ENCODE measurements at places on chromosomes 2 and 18. TPM values are rescaled to one million over a fixed set of nuclear protein-coding genes. Genes with fewer than 3 reads are reported as not detected.

DNA sequence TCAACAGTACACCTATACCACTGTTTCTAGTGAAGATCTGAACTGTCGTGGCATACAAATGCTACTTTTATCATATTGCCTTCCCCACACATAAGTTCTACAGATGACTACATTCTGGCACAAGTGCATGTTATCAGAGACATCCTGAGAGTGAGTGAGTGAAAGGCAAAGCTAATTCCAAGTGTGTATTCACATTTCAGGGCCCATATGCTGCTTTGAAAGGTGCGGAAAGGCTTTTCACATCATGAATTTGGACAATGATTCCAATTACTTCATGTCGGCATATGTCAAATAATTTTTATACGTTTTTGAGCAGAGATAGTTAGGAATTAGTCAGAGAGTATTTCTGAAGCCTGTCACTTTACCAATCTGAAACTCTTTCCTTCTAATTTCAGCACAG is 101.7 kb downstream of the GAREM1 start:
- no peak for DNase-seq

DNA sequence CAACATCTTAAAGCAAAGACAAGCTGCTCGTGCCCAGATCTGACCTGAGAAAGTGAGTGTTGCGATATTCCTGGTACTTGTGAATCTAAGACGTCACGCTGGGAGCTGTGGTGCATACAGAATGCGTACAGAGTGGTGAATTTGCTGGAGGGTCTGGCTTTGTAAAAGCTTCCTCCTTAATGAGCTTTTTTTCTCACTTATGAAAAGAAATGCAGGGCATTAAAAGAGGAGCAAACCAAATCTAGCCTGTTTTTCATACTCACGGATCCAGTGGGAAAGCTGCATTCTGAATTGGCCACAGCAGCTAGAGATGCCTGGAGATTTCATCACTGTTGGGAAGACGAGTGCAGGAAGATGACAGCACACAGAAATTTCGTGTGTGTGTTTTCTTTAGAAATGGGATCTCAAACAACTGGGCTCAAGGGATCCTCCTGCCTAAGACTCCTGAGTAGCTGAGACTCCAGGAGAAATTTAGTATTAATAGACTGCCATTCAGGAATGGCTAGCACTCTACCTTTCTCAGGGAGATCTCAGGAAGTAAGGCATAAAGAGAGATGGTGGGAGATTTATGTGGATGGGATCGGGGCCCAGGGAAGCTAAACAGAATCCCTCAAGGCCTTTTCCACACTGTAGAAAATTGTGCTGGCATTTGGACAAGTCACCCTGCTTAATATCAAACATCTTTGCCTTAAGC is 181.3 kb downstream of the ALPK2 start:
- DNase-seq: peak; percentile 65

DNA sequence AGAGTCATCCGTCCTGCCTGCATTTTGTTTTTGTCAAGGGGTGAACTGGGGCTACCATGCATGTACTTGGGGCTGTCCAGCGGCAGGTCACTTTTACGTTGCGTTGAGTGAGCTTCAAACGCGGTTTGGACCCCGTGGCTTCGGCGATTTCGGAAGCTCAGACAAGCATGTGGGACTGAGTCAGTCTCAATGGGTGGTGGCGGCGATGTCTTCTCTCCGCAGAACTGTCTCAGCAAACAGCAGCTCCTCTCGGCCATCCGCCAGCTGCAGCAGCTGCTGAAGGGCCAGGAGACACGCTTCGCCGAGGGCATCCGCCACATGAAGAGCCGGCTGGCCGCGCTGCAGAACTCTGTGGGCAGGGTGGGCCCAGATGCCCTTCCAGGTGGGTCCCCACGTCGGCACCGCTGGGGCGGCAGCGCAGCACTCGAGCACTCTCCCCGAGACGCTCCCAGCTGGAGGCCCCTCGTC is 21.3 kb downstream of the FBLN7 start:
- DNase-seq: no peak

DNA sequence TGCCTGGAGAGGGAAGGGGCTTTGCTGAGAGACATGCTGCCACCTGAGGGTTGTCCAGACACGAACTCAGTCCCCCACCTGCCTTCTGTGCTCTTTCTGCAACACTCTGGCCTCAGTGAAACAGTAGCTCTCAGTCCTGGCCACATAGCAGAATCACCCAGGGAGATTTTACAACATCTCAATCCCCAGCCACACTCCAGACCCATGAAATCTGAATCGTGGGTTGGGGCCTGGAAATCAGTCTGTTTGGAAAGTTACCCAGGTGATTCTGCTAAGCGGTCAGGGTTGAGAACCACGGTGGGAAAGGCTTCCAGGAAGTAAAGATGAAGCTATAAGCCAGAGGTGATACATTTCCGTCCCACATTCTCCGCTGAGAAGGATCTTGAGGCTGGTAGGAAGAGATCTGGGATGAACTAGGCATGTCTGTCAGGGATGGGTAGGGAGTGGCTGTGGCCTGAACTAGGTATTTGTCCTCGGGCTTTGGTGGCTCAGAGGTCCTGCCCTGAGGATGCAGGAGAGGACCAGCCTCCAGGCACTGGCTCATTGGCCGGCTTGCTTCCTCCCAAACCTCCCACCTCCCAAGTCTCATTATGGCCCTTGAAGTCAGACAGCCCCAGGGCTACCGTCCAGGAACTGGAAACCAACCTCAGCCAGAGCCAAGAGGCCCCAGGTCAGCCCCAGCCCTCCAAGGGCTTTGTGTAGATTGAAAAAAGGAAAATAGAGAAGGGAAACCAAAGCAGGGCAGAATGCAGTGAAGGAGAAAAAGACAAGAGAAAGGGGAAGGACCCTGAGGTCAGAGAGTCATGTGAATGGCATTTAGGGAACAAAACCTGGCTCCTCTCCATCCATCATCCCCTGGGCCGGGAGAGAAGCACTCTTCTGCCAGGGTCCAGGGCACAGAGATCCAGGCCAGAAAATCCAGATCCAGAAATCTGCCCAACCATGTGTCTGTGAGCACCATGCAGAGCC is 119.6 kb downstream of the ZFP36L2 start:
- DNase-seq: no peak

DNA sequence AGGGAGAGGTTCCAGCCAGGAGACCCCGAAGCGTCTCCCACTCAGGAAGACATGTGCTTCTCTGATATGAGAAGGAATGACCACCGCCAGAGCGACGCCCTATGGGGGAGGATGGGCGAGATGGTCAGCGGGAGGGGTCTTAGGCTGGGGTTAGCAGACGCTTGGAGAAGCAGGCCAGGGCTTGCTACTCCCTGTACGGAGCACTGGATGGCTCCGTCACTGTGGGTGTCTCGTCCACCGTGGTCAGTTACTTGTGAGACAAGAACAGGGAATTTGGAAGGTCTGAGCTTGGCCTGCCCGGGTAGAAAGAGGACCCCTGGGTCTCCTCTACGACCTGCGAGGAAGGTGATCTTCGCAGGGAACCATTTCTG is 39.8 kb downstream of the TMEM18 start:
- DNase-seq: no peak

GRCh38 chr2:181231886-181232621 is 225.1 kb upstream of the ITGA4 start:
- DNase-seq: peak; percentile 72

GRCh38 chr18:57797209-57797651 is 5.9 kb downstream of the ATP8B1 start:
- no peak for DNase-seq

TEKT4 gene
- not detected for total RNA-seq

FAM161A gene
- total RNA-seq: 8.6 TPM

OSBPL1A gene
- 78.6 TPM for total RNA-seq

NEU2 gene
- not detected for total RNA-seq
